ENCODE measurements at places on chromosomes 2 and 18.

GRCh38 chr2:241189093-241189855, 797 bp downstream of the ANO7 start:
- no peak for DNase-seq

- no peak for DNase-seq
These were observed 327.9 kb downstream of the EN1 start for GRCh38 chr2:118519511-118519910.

DNA sequence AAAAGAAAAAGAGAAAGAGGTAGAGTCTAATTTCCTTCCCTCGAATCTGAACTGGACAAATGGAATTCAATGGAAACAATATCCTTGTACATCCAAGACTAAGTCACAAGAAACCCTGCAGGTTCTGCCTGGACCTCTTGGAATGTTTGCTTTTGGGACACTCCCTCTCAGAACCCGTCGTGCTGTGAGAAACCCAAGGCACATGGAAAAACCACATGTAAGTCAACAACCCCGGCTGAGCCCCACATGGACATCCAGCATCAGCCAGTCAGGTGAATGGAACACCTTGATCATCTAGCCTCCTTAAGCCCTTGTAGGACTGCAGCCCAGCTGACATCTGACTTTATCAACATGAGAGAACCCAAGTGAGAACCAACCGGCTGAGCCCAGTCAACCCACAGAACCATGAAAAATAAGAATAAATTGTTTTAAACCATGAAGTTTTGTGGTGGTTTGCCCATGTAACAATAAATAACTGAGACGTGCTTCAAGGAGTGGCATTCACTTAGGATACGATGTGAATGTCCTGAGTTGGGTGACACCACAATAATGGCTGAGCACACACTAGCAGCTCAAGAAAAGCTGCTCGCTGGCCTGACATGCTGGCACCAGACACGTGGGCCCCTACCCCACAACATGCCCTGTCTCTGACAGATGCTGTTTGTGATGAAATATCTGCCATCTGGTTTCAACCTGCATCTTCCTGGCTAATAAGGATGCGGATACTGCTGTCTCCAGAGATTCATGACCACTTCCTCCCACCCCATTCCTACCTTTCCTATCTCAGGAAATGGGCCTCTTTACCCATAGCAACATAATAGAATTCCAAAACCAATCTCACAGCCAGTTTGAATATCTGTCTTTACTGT, 28.8 kb downstream of the PKDCC start:
- DNase-seq = no peak

DNA sequence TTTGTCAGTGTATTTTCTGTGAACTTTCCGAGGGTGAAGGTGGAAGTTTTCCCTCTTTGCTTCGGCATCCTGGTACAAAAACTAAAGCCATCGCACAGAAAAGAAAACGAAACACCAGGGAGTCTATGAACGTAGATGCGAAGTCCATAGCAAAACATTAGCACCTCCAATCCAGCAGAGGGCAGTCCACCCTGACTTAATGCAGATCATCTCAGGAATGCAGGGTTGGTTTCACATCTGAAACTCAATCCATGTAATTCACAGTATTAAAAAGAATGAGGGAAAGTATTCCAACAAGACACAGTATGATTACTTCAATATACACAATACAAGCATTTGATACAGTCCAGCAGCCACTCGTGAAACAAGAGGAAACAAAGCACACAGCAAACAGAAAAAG, 70.8 kb downstream of the RTP5 start:
- DNase-seq = no peak

- no peak for DNase-seq
These were observed 18.9 kb downstream of the REV1 start for GRCh38 chr2:99470957-99471356.

DNA sequence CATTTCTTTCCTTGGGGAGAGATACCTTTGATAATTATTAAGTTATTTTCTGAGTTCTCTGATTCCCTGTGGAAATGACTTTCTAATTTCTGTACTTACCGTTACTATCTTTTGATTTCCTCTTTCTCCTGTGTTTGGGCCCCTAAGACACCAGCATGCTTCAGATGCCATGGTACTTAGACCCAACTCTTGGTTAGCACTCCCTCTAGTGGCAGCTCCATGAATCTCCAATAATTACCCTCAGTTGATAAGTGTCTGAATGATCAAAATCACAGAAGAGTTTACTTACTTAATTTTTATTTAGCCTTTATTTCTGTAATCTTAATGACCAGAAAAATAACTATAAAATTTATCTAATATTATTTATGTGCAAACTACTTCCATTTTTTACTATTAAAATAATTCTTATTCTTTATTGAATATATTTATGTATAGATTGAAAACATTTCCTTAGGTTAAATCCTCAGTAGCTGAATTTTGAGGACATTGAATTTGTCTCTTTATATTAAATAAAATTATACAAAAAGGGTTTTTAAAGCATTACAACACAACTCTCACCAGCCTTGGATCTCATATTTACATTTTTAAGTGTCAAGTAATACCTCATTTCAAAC, 300.4 kb downstream of the KCNS3 start:
- DNase-seq = no peak

- DNase-seq = no peak
These were observed 24.3 kb downstream of the MRPS9 start for GRCh38 chr2:105062158-105062557.

- no peak for DNase-seq
These were observed 18.3 kb upstream of the POLE4 start for GRCh38 chr2:74939919-74940812.

DNA sequence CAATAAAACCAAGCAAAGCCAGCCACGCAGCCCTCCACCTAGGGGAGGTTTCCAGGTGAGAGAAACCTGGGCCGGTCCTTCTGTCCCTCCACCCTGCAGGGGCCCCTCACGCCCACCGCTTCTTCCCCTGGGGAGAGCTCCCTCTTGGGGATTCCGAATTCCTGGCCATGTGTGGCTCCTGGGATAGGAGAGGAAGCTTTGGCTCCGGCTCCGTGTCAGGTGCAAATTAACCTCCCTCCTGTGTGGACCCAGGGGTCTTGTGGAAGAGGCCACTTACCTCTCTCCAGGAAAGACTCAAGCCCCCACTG, 4.2 kb downstream of the RTP5 start:
- no peak for DNase-seq

GRCh38 chr2:168315331-168316072, 68.1 kb upstream of the STK39 start:
- DNase-seq = no peak

DNA sequence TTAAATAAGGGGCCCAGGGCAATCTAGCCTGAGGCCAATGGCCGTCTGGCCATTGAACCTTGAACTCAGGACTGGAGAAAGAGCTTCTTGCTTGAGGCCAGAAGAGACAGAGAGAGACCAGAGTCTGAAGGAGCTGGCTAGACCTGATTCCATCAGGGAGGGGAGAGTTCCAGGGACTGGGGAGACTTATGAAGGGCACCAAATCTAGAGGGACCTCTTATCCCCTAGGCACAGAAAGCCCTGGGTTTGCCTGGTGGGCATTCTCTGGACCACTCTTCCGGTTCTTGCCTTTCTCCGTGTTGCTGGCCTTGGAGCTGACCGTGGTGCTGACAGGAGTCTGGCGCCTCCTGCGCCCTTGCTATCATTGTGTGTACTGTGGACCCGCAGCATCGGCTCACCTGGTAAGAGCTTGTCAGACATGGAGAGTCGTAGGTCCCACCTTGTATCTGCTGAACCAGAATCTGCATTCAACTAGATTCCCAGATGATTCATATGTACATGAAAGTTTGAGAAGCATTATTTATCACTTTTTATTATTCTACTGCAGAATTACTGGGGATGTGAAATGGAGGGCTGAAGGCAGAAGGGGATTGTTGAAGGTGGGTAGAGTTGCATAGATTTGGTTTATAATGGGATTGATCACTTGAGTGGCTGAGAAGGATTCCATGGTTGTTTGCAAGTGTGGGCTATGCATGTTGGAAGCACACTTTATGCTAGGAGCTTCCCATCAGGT, 4.3 kb upstream of the TRPM8 start:
- DNase-seq = peak; percentile 5

DNA sequence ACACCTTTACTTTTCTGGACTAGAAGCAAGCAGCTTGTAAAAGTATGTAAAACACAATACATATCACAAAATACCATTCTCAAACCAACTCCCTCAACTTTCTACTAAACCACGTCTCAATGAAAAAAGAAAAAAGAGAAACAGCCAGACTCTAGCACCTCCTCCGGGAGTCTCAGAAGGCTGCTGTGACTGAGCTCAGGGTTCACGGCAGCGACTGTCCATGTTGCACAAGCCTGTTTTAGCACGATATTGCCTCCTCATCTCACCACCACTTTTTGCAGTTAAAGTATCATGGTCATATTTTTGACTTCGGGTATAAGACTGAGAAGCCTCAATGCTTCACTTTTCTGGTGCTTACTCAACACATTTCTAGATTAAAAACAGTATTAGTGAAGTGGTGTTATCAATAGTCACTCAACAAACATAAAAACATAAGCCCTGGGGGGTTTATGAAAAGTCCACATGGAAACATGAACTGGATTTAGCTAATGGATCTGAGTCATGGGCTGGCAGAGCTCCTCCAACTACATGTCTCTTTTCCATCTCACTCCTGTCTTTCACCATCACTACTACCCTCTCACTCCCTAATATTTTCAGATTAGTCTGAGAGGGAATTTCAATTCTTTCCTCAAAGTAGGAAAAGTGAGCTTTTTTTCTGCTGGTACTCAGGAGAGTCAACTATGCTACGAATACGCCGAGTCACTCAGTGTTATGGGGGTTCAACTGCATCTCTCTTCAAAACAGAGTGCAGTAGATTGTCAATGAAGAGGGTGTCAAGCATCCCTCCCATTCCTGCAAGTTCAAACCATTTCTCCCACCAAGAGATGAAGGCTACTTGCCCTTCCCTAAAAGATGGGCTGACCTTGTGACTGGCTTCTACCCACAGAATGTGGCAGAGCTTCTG, 113.7 kb downstream of the OSR1 start:
- DNase-seq = no peak

DNA sequence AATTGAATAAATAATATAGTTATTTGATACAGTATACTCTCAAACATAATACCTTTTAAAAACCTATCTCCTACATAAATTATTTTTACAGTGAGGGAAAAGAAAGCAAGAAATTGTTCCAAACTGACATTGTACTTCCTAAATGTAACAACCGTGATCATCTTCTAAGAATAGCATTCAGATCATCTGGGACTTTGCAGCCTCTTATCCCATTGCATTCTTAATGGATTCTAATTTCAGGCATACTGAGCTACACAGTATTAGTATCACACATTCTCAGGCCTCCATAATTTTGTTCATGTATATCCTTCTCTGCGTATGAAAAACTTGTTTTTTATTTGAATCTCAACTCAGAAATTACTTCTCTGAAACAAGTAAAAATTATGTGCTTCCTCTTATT, 1134.7 kb upstream of the CDH2 start:
- no peak for DNase-seq

- DNase-seq = no peak
These were observed 614.9 kb downstream of the LRP1B start for GRCh38 chr2:141515931-141516330.

GRCh38 chr2:100934504-100935371, 67.4 kb upstream of the RPL31 start:
- DNase-seq = no peak

DNA sequence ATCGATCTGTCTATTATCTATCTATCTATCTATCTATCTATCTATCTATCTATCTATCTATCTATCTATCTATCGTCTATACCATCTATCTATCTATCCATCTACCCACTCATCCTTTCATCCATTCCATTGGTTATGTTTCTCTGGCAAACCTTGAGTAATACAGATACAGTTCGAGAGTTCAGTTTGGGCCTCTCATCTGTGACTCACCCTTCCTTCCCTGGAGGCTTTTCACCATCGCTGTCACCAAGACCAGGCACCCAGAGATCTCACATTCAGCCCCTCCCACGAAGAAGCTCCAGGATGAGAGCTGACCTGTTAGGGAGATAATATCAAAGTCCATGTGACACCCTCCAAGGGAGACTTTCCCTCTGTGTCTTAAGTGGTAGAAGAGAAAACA, 164.1 kb upstream of the CELF4 start:
- no peak for DNase-seq

DNA sequence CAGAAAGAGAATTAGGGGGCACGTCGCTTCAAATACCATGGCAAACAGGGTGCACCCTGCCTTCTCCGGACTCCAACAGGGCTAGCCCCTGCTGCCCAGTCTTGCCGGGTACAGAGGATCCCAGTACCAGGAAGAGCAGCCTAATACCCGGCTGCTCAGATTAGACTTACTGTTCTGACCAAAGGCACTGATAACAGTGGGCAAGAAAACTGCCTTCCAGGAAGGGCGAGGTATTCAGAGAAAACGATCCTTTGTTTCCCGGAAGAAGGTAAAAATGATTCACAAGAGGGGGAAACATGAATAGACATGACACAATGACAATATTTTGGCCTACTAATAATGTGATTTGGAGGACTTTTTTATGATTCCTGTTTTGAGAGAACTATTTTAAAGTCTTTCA, 99.9 kb downstream of the SS18 start:
- no peak for DNase-seq

DNA sequence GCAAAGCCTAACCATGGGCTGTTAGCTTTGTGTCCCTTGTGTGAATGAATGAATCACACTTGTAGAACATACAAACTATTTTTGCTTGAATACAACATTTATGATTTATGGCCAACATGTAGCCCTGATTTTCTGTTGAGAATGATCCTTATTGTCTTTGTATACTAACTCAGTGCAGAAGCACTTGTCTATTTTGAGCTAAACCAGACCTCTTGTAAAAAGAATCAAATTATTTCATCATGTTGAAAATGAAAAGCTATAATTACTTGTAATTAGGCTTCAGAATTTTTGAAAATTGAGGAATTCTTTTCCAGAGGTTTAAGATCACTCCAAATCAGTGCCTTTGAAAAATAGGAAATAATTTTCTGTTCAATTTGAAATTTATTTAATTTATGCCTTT, 85.9 kb downstream of the ZNF407 start:
- no peak for DNase-seq

GRCh38 chr2:236169741-236170589, 1.8 kb upstream of the GBX2 start:
- no peak for DNase-seq

DNA sequence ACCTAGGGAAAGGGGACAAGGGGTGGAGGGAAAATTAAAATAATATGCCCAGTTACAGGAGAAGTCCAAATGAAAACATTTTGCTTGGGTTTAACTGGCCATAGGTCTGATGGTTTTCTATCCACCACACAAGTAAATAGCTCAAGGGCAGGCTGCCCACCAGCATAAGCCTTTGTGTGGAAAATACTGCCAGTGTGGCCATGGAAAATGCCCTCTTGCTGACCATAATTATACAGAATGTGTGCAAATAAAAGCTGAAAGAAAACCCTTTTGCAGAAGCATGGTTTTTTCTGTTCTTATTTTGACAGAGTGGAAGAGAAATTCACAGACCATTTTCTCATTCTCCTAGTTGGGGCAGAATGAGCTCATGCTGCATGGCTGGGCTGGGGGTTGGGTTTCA, 111.3 kb upstream of the SIX2 start:
- no peak for DNase-seq

- no peak for DNase-seq
These were observed 241.0 kb upstream of the COPS8 start for GRCh38 chr2:236844711-236845110.

- DNase-seq = no peak
These were observed 25.6 kb upstream of the EFEMP1 start for GRCh38 chr2:55949211-55949610.

GRCh38 chr2:238465487-238466242, 38.9 kb downstream of the ASB1 start:
- no peak for DNase-seq
